RPMI7951 (cell line): ENCODE measurements at places on chromosomes 16 and 17. TPM values are rescaled to one million over a fixed set of nuclear protein-coding genes. Genes with fewer than 3 reads are reported as not detected.

TRIM47 gene
- 13.6 and 15.9 TPM in 2 replicates for total RNA-seq

DNA sequence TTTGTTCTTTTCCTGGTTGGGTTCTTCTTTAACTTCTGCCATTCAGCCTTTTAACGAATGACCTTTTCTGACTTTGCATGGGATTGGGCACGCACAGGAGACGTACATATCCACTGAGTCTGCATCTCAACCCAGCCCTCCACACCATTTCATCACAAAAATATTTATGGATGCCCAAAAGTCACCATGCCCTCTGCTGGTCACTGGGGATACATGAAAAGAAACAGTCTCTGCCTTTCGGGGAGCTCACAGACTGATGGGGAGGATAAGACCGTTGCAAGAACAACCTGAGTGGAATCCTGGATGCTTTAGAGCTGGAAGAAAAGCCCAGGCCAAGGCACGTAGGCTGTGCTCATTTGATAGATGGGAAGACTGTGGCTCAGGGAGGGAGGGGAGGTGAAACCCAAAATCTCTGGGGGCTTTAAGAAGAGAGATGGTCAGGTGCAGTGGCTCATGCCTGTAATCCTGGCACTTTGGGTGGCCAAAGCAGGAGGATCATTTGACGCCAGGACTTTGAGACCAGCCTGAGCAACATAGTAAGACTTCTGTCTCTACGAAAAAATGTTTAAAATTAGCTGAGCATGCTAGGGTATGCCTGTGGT, 7.9 kb upstream of the MT2A start:
- peak; percentile 74 for DNase-seq

- peak; percentile 57 for DNase-seq
Measured at GRCh38 chr17:32319548-32319905, 22.4 kb downstream of the C17orf75 start.

GRCh38 chr17:66207936-66208335, 16.0 kb upstream of the CEP112 start:
- no peak for DNase-seq

TM4SF5 gene
- total RNA-seq = not detected in 2 replicates

GRCh38 chr16:82184213-82184612, 14.2 kb upstream of the MPHOSPH6 start:
- DNase-seq = no peak

GRCh38 chr17:9598661-9599060, 22.2 kb downstream of the CFAP52 start:
- DNase-seq = no peak

DNA sequence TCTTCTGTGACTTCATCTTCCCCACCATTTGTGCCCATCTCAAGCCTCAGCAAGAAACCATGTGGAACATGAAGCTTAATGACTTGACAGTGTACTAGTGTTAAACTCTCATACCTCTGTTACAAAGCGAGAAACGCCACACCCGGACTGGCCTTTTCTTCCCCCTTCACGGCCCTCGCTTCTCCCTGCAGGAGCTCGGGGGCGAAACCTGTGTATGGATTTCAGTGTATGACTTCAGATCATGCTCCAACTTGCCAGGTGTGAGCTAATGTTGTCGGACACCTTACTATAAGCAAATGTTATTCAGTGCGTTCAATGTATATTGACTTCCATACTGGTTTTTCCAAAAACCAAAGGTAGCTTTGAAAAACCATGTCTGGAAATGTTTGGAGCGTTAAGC, 20.1 kb upstream of the SLC5A11 start:
- no peak for DNase-seq

SLC5A11 gene
- total RNA-seq = not detected in 2 replicates

- DNase-seq = no peak
Measured at GRCh38 chr16:49643429-49644144, 212.3 kb downstream of the ZNF423 start.

DNA sequence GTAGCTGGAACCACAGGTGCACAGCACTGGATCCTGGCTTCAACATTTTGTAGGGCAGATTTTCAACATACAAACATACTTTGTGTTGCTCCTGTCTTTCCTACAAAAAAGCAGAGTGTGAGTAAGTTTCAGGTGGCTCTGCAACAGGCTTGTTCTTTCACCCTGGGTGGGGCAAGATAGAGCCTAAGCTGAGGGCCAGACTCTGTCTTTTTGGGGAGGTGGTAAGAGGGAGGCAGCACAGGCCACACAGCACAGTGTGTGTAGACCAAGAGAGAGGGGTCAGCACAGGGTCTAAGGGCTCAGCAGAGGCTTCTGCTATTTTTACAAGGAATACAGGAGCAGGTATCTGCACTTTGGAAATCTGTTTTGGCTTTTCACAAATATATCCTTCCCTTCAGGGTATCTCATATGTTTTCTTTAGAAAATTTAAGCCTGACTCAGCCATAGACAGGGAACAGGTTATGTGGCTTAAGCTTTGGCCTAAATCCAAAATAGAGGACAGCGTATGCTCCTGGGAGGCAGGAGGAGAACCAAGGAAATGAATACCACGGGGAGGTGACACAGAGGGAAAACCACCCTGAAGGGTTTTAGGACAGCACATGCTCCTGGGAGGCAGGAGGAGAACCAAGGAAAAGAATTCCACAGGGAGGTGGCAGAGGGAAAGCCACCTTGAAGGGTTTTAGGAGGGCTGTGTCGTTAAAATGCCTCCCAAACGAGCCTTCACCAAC, 21.6 kb downstream of the EMC8 start:
- peak; percentile 80 for DNase-seq

DNA sequence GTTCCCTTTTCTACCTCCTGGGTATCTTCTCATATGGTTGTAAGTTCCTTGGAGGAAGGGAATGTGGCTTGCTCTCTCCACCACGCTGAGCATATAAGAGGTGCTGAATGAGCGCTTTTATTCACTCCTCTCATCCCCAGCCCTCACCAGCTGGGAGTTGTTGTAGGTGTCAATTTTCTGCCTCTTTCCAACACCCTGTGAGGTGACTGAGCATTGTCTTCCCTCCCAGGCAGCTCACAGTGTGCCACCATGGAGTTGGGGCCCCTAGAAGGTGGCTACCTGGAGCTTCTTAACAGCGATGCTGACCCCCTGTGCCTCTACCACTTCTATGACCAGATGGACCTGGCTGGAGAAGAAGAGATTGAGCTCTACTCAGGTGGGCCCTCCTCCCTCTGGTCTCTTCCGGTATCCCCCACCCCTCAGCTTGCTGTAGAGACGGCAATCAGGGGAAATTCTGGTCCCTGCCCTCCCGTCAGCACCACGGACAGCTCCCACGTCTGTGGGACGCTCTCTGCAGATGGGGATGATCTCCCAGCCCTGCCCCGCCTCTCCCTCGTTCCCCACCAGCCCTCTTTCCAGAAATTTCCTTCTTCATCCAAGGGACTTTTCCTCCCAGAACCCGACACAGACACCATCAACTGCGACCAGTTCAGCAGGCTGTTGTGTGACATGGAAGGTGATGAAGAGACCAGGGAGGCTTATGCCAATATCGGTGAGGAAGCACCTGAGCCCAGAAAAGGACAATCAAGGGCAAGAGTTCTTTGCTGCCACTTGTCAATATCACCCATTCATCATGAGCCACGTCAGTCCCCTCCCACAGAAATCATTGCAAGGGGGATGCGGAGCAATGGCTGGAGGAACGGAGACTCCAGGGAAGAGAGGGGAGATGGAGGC, 18.3 kb downstream of the CIITA start:
- DNase-seq = peak; percentile 32

GRAP gene
- not detected in 2 replicates for total RNA-seq

DNAI2 gene
- total RNA-seq = not detected in 2 replicates

GRCh38 chr17:36877771-36878170, 59.5 kb upstream of the LHX1 start:
- peak; percentile 13 for DNase-seq

CD300LB gene
- total RNA-seq = not detected in 2 replicates

DNA sequence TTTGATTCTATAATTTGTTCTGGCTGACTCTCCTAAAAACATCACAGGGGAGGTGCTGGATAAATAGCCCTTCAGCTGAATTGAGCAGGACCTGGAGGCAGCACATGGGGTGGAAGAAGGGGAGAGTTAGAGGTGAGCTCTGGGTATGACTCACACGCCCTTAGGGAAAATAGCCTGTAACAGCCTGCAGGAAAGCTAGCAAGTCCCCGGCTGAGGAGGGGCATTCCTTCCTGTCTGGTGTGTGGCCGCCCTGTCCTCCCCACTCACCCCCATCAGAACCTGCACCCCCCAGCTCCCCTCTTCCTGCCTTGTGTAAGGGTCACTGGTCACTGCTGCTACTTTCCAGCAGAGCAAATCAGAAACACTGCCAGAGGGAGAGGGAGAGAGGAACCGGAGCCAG, 187.4 kb downstream of the C16orf95 start:
- DNase-seq = peak; percentile 89

DNA sequence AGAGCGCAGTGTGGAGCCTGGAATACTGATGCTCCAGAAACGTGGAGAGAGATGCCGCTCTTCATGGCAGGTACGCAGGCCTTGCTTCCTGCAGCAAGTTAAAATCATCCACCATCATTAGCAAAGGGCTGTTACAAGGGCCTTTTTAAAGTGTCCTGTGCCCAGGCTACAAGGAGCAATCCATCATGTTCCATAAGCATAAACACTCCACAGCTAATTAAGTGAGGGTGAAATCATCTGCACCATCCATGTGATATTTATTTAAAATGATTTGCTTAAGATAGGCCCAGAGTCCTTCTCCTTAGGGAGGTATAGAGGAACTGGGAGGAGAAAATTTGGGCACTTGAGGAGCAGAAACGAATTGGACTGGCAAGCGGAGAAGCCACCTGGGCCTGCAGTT, 372.1 kb downstream of the XYLT1 start:
- no peak for DNase-seq

CACNG1 gene
- not detected in 2 replicates for total RNA-seq

DNA sequence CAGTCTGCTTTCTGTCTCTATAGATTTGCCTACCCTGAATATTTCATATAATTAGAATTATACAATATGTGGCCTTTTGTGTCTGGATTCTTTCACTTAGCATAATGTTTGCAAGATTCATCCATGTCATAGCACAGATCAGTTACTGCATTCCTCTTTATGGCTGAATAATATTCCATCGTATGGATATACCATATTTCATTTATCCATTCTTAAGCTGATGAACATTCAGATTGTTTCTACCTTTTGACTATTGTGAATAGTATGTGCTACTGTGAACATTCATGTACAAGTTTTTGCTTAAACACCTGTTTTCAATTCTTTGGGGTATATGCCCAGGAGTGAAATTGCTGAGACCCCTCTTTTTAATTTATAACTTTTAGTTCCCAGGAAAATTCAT, 49.4 kb upstream of the MSI2 start:
- no peak for DNase-seq

DNA sequence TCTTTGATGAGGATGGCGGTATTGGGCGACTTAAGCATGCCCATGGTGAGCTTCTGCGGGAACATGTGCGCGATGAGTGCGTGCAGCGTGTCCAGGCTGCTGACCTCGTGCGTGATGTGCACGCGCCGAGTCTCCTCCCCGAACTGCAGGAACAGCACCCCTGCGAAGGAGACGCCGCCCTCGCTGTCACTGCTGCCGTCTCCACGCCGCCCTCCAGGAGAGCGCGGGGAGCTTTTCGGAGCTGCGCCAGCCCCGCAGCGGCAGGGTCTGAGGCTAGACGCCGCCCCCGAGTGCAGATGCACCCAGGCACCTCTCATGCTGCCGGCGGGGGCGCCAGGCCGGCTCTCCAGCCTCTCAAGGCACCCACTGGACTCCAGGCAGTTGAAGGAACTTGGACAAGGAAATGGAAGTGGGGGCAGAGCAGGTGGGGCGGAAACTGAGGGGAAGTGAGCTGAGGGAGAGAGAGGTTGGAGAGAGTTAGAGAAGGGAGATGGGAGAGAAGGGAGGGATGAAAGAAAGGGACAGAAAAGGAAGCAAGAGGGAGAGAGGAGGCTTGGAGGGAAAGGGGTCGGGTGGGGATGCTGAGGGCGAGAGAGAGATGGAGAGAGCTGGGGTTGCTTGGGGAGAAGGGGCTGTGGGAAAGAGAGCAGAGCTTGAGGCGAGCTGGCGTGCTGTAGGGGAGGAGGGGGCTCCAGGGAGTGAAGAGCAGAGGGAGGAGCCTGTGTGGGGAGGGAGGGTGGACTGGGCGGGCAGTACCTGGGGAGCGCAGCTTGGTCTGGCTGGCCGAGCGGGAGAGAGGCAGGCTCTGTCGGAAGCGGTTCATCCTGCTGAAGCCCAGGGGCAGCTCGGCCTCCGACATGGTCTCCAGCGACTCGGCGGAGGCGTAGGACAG, 42.1 kb downstream of the SRCIN1 start:
- no peak for DNase-seq

GRCh38 chr16:68429076-68429854, 19.0 kb downstream of the SMPD3 start:
- no peak for DNase-seq

DNA sequence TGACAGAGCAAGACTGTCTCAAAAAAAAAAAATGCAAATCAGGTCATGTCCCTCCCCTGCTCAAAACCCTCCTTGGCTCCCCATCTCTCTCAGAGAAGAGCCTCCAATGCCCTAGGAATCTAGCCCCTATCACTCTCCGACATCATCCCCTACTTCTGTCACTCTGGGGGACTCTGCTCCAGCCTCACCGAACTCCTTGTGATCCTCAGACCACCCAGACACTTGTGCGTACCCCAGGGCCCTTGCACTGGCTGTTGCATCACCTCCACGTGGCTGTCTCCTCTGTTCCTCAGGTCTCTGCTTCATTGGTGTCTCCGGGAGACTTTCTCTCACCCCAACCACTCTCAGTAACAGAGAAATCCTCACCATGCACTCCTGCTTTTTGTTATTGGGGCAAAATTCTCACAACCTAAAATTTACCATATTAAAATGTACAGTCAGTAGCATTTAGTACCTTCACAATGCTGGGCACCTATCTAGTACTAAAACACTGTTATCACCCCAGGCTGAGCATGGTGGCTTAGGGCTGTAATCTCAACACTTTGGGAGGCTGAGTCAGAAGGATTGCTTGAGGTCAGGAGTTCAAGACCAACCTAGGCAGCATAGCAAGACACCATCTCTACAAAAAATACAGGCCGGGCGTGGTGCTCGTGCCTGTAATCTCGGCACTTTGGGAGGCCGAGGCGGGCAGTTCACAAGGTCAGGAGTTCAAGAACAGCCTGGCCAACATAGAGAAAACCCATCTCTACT, 15.2 kb downstream of the PLA2G10 start:
- DNase-seq = no peak

- no peak for DNase-seq
Measured at GRCh38 chr17:7589204-7589868, 558 bp downstream of the SOX15 start.

GRCh38 chr17:12624211-12624610, 41.5 kb upstream of the MYOCD start:
- DNase-seq = no peak

DNA sequence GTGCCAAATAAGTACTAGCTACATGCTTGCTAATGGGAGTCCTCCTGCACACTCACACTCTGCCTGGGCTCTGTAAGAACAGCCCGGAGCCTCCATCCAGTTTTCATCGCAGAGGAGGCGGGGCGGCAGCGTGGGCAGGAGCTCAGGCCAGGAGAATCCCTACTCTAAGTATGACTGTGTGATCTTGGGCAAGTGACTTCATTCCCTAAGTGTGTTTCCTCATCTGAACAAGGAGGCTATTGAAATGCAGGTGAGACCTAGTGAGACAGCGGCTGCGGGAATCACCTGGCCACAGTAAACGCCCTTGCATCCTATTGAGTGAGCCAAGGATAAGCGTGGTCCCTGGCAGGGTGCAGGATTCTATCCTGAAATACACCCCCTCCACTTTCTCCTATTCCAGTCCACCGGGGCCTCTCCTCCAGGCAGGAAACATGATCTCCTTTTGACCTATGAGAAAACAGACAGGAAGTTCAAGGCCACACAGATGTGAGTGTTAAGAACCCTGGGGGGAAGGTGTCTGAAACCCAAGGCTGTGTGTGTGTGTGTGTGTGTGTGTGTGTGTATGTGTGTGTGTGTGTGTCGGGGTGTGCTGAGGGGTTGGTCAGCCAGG, 5.2 kb upstream of the RAI1 start:
- no peak for DNase-seq

GRCh38 chr17:7443499-7444485, 1.1 kb upstream of the CHRNB1 start:
- no peak for DNase-seq
